NCI-H2081 treated with DMSO at 0.1 percent for 48 hours (cell line): ENCODE measurements at places on chromosomes 2 and 18.

DNA sequence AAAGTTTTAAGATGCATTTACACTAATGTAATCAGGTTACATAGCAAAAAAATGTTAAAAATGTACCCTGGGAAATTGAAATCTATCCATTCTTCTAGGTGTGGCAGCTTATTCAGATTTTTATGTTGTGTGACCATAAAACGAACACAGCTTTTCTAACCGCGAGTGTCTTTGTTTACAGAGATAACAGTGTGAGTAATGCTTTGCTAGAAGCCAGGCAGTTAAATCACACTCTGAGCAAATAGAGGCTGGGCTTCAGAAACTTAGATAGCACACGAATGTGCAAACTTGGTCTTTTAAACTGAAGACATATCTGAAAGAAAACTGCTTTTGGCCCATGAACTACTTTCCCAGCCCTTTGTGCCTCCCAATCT, 116.1 kb downstream of the SPTBN1 start:
- no peak for DNase-seq

- DNase-seq: no peak
Measured at GRCh38 chr2:204010628-204011560, 74.3 kb downstream of the ICOS start.

DNA sequence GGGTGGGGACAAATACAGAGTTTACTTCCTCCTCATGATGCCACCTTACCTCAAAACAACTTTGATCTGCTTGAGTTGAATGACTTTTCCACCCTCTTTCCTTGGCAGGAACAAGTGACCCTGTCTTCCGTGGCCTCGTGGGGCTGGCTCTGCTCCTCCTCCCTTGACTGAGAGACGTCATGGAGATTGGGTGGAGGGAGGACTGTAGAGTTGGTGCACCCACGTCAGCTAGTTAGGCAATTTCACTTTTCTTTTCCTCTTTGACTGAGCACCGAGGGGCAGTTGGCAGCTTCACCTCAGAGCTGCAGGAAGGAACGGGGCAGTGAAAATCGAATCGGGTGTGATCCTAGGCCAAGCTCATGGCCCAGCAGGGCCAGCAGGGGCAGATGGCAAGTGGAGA, at the start of gene SP140:
Gene SP140 (plus strand): TSS at position 251 of the 400 bp plus-strand sequence. CDS start 109 bp downstream, at position 360.
- no peak for DNase-seq

- DNase-seq: no peak
Measured at GRCh38 chr2:66733364-66733999, 298.6 kb downstream of the MEIS1 start.

DNA sequence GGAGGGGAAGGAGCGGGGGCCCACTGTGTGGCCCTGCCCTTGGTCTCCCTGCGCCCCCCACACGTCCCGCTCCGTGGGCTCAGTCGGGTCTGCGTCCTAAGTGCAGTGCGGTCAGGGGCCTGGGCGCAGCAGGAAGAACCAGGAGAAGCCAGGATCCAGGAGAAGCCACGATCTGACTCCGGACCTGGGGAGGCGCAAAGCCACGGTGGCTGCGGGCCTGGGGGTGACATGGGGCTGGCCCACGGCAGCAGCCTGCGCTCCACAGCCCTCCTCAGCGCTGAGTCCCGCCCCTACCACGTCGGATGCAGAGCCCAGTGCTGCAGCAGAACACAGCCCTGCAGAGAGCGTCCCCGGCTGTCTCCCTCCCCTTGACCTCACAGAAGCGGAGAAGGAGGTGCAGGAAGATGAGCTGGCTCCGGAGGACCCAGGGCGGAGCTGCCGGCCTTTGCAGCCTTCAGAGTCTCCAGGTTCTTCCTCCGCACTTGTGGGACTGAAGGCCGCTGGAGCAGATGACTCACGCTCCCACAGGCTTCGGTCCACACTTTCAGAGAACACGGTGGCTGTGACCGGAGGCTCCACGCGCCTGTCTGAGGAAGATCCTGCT, 589.2 kb upstream of the SALL3 start:
- DNase-seq: no peak

- no peak for DNase-seq
Measured at GRCh38 chr18:471716-472115, 28.8 kb downstream of the COLEC12 start.

DNA sequence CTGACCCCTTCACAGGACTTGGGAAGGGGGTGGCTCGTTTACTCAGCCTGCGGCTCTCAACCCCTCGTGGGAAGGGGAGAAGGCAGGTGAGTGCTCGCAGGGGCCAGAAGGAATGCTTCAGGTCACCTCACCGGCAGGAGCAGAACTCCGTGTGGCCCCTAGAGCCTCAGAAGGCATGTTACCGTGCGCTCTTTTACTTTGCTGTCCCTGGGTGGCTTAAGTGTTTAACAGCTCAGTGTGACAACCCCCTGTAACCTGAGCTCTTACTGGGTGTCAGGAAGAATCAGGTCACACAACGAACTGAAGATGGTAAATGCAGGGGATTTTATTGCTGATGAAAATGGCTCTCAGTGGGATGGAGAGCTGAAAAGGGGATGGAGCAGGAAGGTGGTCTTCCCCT, 1235.4 kb downstream of the LRP1B start:
- DNase-seq: no peak

- no peak for DNase-seq
Measured at GRCh38 chr2:50840341-50841124, 191.4 kb downstream of the NRXN1 start.

GRCh38 chr18:12776821-12777471, 74.1 kb downstream of the PSMG2 start:
- no peak for DNase-seq

- no peak for DNase-seq
Measured at GRCh38 chr2:237101118-237101979, 15.7 kb downstream of the COPS8 start.

DNA sequence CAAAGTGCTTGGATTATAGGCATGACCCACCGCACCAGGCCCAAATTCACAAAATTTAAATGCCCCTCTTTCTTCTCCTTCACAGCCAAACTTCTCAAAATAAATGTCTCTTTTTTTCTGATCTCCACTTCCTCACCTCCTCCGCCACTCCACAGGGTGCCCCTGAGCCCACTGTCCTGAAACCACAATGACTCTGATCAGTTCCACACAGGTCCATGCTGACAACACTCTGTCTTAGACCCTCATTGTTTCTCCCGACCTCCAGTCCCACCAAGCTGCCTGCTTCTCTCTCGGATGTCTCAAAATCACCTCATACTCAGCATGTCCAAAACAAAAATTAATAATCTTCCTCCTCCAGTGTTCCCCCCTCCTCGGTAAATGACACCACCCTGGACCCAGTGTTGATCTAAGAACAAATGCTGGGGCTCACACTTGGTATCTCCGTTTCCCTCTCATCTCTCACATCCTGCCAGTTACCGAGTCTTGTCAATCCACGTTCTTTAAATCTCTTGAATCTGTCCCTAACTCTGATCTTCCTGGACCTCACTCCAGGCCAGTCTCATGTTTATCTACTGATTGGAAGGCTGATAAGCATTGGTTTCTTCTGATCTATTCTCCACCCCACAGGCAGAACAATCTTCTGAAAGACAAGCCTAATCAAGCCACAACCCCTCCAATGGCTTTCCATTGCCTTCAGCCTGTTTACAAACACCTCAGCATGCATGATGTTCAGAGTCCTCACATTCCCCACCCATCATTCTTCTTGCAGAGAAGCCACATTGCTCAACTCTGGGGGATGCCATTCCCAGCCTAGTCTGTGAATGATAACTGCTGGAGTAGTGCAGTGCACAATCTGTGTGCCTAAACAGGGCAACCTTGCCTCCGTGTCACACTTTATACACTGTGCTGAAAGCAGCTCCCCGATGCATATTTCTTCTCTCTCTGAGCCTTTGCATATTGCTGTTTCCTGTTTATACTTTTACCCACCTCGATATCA, 12.4 kb upstream of the ANKRD44 start:
- DNase-seq: no peak

DNA sequence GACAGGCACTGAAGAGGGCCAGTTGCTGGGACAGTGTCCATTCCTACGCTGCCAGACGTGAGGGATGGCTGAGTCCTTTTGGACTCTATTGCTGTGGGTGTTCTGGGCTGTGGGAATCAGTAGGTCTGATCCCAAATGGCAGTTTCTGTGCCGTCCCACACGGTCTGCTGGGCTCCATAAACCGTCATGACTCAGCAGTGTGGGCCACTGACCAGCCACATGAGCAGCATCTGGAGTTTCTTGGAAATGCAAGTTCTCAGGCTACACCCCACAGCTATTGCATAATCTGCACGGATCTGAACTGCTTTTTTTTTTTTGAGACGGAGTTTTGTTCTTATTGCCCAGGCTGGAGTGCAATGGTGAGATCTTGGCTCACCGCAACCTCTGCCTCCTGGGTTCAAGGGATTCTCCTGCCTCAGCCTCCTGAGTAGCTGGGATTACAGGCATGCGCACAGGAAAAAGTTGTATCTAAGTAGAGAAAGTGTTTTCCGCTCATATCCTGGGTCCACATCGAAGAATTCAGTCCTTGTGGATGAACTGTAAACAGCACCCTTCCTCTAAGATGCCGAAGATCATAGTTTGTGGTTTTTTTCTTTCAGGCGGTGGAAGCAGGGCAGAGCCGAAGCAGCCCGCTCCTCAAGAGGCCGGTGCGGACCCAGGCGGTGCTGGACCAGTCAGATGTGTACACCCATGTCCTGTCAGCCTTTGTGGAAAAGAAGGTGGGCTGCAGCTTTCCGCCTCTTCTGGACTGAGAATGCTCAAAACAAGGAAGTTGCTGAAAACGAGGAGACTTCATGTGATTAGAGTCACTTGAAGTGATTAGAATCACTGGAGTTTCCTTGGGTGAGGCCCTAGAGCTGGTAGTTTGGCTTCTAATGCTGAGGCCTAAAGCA, 25.5 kb downstream of the RMC1 start:
- no peak for DNase-seq

DNA sequence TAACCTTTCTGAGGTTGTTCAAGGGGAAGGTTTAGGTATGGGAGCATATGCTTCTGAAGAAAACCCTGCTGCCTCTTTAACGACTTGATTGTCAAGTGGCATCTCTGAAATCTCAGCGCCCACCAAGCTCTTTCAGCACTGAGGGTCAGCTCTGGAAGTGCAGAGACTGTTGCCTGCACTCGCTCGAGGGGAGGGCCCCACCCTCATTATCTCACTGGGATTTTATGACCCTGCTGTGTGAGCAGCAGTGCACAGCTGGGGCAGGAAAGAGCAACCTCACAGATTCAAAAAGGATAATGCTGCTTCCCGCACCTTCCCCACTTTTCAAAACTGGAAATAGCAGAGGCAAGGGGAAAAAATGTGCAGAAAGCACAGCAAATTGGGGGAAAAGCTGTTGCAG, 56.9 kb upstream of the SPRED2 start:
- DNase-seq: no peak

DNA sequence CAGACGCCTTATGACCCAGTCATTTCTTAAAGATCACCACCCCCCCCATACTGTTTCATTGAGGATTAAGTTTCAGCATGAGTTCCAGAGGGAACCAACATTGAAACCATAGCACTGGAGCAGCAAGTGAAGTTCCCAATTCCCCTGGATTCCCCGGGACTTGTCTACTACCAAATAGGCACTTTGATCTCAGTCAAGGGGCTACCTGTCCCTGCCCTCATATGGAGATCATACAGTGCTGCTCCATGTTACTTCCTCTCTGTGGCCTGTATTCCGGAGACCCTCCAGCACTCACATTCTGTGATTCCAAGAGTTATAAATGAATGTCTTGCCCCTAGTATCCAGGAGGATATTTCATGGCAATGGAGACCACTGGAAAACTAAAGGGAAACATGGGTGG, 42.5 kb downstream of the RNF144A start:
- DNase-seq: no peak

- no peak for DNase-seq
Measured at GRCh38 chr2:30655660-30656059, 151.6 kb downstream of the CAPN13 start.
